HFFc6 (cell line): ENCODE measurements at places on chromosomes 3 and 15. TPM values are rescaled to one million over a fixed set of nuclear protein-coding genes. Genes with fewer than 3 reads are reported as not detected.

The FAM174B gene
- 1.6 to 9.5 TPM (median 6.8 TPM) in 3 replicates for total RNA-seq

DNA sequence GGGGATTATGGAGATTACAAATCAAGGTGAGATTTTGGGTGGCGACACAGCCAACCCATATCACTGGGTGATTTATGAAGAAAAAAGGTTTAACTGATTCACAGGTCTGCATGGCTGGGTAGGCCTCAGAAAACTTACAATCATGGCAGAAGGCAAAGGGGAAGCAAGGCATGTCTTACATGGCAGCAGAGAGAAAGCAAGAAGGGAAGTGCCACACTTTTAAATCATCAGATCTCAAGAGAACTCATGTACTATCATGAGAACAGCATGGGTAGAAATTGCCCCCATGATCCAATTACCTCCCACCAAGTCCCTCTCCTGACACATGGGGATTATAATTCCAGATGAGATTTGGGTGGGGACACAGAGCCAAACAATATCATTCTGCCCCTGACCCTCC lies 59.7 kb downstream of the DPH6 start:
- no peak overlapping the region for H3K27ac ChIP-seq
- H3K4me3 ChIP-seq: no peak overlapping the region
- peaks cover 34% of the 10 kb centered on the region for H3K36me3 ChIP-seq
- no peak for DNase-seq
- no peaks in the 10 kb centered on the region for H3K27me3 ChIP-seq
- peaks cover 11% of the 10 kb centered on the region for H3K4me1 ChIP-seq

The AGBL1 gene
- total RNA-seq: not detected in 3 replicates

DNA sequence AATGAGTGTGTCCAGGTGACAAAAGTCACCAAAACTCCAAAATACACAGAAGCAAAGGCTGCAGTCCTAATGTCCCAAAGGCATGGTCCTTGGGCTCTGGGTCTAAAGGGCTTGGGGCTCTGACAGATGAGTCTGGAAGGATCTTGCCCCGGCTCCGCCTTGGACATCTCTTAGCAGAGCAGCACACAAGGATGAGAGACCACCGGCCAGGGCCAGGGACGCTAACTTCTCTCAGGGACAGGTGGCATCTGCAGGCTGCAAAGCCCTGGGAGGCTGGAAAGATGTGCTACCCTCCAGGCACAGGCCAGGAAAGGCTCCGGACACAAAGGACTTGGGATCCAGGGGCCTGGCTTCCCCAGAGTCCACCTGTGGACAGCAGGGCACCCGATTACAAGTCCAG lies 14.1 kb upstream of the SHISA5 start:
- H3K36me3 ChIP-seq: no peaks in the 10 kb centered on the region
- no peak overlapping the region for H3K4me3 ChIP-seq
- DNase-seq: no peak
